ENCODE measurements at places on chromosomes 7 and 10.

GRCh38 chr7:153808117-153808516 is 244.1 kb upstream of the DPP6 start:
- no peak for DNase-seq

GRCh38 chr7:47967708-47968107 is 11.7 kb downstream of the HUS1 start:
- DNase-seq, result no peak

DNA sequence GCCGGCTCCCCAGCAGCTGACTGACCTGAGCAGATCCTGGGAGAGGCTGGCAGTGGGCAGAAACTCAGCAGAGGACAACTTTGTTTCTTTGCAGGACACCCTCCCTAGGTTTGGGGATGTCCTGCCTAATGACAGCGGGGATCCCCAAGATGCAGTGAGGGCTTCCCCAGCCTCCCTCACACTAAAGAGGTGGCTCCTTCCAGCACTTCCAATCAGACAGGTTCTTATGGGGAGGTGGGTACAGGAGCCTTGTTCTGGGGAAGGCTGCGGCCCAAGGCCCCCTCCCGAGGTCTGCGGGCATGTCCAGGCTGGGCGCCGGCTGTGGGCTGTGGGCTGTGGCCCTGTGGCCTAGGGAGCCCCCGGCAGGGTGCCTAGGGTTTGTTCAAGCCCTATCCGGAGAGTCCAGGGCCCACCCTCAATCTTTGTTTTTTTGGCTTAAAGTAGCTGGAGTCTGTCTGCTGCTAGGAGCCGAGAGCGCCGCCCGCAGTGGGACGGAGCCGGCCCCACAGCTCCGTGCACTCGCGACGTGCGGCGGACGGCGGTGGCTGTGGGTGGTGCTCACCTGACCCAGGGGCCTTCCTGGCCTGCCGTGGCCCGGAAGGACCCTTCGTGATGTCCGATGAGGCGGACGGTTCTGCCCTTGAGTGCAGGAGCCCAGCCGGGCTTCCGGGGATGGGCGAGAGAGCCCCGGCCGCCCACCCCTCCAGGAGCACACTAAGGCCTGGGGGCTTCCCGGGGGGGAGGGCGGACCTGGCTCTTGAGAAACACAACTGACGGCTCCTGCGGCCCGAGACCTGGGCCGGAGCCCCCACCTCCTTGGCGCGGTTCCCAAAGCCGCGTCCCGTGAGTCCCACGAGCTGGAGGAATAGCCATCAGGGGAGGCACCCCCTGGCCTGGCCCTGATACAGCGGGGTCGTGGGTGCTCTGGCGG is 57.2 kb downstream of the PDGFA start:
- no peak for DNase-seq

DNA sequence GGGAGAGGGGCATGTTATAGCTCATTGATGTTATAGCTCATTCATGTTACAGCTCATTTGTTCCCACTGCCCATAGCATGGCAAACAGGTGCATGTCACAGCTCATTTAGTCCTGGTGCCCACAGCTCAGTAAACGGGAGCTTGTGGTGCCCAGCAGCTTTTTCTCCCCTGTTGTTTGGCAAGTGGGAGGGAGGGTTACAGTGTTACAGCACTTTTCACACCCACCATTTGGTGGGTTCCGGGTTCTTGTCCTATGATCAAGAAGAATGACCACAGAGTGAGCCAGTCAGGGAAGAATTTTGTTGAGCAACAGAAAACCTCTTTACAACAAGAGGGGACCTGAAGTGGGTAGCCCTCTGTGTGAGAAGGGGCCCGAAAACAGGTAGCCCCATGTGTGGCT is 162.8 kb upstream of the CSTF2T start:
- DNase-seq, result no peak

DNA sequence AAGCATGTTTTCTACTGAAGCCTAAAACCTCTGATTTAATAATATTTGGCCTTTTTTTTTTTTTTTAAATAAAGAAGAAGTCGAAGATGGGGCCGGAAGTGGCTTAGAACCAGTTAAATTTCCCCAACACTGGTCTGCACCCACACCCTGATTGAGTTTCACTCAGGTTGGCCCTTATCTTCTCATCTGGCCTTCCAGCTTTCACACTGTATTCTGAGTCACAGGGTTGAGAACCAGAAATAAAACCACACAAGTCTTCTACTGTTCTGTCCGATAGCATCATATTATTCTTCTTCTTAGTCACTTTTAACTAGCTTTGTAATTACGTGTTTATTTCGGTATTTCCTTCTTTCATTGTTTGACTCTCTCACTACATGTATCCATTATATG is 9.9 kb downstream of the ZNF365 start:
- DNase-seq, result no peak

DNA sequence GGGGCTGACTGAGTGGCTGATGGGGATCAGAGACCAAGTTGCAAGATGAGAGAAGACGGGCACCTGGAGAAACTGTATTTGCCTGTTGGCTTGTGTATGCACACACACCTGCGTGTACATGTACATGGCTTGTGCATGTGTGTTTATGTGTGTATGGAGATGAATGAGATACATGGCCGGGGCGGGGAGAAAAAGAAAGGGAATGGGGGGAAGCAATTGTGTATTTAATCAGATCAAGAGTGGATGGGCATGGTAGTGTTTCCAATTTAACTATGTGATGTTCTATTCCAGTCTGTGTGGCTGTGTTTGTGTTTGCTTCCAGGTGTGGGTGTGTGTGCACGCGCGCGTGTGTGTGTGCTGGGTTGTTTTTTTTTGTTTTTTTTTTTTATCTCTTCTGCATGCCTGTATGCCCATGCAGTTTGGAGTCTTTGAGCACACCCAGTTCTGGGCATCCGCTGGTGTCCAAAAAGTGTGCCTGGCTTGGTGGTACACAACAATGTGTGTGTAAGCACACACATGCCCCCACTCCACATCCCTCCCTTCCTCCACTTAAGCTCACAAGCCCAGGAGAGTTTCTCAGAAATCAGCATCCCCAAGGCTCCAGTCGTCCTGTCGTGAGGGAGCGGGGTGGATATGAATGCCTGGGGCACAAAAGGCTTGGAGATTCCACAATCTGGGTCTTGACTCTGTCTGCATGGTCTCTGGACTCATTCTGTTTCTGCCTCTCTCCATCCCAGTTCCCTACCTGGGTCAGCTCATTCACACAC is 2.5 kb upstream of the VGF start:
- DNase-seq, result no peak

- DNase-seq, result no peak
Measured at GRCh38 chr10:50396491-50397311, 145.4 kb upstream of the ASAH2 start.

DNA sequence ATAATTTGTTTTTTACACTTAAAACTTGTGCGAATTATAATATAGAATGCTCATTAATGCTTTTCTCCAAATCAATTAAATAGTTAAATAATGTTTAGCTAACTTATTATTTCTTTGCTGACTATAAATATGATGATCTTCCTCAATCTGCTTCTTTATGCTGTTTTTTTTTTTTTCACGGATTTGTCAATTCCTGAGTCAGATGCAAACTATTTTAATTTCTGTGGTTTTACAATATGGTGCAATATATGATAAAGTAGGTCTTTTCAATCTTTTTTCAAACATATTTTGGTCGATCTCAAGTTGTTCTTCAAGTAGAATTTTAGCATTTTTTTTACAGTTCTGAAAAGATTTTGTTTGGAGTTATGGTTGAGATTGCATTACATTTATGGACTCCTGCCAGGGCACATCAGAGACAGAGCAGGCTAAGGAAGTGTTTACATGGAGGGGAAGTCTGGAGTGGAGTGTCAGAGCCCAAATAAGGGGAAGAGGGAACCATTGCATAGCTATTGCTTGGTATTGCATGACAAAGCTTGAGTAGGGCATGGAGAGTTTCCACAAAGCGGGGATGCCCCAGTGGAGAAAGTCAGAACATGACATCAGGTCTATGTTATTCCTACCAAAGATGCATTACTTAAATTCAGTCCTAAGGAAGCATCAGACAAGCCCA is 204.4 kb downstream of the OTUD1 start:
- DNase-seq, result peak; percentile 83

DNA sequence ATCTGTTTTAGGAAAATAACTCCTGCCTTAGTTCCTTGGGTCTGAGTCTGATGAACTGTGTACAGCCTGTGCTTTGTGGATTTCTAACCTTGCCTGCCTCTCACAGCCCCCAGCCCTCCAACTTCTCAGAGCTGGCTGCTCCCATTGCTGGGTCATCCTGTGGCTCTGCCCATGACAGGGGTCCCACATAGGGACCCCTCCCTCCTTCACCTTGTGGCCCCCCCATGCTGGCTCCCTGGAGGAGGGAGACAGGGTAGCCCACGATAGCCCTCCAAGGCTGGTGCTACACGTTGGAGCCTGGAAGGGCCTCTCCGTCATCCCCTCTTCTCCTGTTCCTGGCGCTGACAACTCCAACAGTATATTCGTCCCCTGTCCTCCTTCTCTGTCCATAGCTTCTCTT is 2.8 kb upstream of the DENND2A start:
- no peak for DNase-seq

- no peak for DNase-seq
Measured at GRCh38 chr10:97101166-97101940, 84.4 kb downstream of the SLIT1 start.

DNA sequence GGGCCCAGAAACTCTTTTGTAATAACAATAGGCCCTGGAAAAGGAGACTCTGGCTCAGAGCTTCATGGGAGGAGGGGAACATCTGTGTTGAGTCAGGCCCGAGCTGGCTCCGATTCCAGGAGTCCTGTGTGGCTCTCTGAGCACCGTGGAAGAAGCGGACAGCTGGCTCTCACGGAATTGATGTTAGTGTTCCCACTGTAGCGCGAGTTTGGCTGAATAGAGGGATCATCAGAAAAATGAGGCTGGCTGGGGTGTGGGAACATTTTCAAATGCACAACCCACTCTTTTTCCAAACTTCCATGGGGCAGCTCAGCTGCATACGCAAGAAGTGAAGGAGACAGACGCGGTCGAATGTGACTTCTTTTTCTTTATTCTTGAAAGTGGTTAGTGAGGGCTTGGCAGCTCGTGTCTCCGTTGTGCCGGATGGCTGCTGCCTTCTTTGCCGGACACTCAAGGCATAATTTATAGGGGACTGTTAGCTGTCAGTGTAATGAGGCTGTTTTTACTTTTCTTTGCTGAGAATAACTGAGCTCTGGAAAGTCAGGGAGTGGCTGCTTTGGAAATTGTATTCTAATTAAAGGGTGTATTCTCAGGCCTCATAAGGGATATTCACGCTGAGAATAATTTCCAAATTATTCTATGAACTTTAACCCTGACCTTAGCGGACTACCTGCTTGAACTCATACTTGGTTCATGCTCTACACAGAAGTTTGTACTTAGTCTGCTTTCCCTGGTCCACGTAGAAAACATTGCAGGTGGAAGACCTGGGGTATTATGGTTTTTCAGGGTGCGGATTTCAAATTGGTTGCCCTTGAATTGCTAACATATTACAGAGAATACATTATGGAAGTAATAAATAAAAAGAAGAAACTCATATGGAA is 23.1 kb downstream of the MDFIC start:
- DNase-seq, result no peak

DNA sequence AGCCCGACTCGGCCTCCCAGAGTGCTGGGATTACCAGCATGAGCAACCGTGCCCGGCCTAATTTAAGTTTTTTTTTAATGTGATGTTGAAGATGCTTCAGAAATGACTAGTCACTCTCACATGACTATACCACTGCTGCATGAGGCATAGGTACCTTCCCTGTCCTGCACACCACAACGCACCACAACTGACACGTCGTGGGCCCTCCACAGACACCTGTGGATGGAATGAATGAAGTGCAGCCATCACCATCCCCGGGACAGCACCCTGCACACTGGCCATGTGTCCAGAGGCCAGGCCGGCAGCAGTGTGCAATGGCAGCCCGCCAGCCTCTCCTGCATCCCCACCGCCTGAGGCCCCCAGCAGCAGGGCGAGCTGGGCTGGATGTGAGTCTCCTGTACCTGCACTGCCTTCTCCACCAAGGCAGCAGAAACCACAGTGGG is 55.1 kb downstream of the VOPP1 start:
- DNase-seq, result no peak

GRCh38 chr7:22717760-22718159 is 9.2 kb upstream of the IL6 start:
- DNase-seq, result no peak

GRCh38 chr10:98486421-98486820 is 39.7 kb upstream of the HPS1 start:
- DNase-seq, result no peak

- DNase-seq, result no peak
Measured at GRCh38 chr7:49791088-49791741, 17.8 kb downstream of the VWC2 start.

Measured in GF-D8 (cell line).